ENCODE measurements at places on chromosomes 7 and 10. TPM values are rescaled to one million over a fixed set of nuclear protein-coding genes. Genes with fewer than 3 reads are reported as not detected.

- DNase-seq = peak; percentile 17
- H3K27me3 ChIP-seq = no peaks in the 10 kb centered on the region
- H3K36me3 ChIP-seq = no peaks in the 10 kb centered on the region
- H3K27ac ChIP-seq = no peak overlapping the region
- H3K4me1 ChIP-seq = no peaks in the 10 kb centered on the region
Observed at GRCh38 chr7:158021836-158022235, 565.8 kb downstream of the PTPRN2 start.

NUPR2 gene
- total RNA-seq = not detected

GRCh38 chr7:74499835-74500388 lies 46.2 kb downstream of the GTF2IRD1 start:
- peaks cover 25% of the 10 kb centered on the region for H3K36me3 ChIP-seq
- H3K27ac ChIP-seq = no peak overlapping the region
- H3K27me3 ChIP-seq = no peaks in the 10 kb centered on the region
- no peaks in the 10 kb centered on the region for H3K4me1 ChIP-seq
- no peak overlapping the region for H3K4me3 ChIP-seq

DNA sequence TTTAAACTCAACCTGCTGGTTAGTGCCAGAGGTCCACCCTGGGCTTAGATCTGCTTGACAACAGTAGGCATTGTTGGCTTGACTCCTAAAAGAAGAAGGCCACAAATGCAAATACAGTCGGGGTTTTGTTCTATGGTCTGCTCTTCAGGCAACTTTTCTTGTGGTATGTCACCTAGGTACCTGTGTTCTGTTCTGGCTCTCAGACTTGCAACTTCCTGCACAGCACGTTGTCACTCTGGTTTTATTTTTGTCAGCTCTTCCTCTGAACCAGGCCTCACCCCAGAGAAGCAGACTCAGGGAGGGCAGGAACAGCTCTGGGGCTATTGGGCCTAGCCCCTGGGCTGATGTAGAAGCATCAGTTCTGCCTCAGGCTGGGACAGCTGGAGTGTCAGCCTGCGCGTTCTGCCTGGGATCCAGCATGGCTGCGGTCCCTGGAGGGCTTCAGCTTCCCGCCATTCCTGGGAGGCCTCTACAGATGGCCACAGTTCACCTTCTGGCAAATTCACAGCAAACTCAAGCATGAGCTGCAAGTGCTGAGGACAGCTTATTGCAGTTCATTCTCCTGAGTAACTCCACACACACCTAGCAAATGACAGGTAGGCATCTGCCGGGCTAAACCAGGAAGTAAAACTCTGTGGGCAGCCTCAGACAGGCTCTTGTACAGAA lies 11.0 kb upstream of the PDCD4 start:
- H3K4me3 ChIP-seq = no peak overlapping the region
- H3K27me3 ChIP-seq = no peaks in the 10 kb centered on the region
- no peak overlapping the region for H3K27ac ChIP-seq
- H3K4me1 ChIP-seq = peaks cover 12% of the 10 kb centered on the region

DYNC1I1 gene
- total RNA-seq = 6.5 TPM

GRCh38 chr10:24727786-24728185 lies 4.1 kb upstream of the ARHGAP21 start:
- peak; percentile 78 for DNase-seq
- H3K27ac ChIP-seq = no peak overlapping the region
- H3K4me1 ChIP-seq = peaks cover 11% of the 10 kb centered on the region
- no peaks in the 10 kb centered on the region for H3K36me3 ChIP-seq
- H3K4me3 ChIP-seq = no peak overlapping the region
- H3K27me3 ChIP-seq = no peaks in the 10 kb centered on the region

- no peaks in the 10 kb centered on the region for H3K36me3 ChIP-seq
- no peaks in the 10 kb centered on the region for H3K4me1 ChIP-seq
- H3K27ac ChIP-seq = no peak overlapping the region
Observed at GRCh38 chr7:157462840-157463239, 126.0 kb downstream of the DNAJB6 start.

DNA sequence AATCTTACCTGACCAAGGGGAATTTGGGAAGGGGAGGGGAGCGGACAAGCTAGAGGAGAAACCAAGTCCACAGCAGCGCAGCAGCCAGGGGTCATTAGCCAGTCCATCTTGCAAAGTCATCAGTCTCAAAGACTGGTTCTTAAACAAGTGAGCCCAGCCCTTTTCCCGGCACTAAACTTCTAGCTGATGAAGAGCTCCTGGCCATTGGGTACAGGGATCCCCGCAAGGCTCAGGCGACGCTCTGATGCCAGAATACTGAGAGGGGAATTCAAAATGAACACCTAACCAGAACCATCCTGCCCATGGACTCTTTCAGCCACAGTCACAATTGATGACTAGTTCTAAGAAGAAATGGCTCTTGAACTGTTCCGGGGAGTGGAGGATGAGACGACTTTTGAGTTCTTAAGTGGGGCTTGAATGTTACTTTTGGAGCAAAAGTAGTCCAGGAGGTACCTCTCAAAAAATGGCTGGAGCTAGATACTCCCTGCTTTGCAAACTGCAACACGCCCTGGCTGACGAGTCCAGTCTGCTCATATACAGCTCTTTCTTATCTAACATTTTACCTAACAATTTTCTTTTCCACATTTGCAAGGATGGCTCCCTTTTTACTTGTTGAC lies 2.5 kb upstream of the TWIST1 start:
- no peak overlapping the region for H3K4me3 ChIP-seq
- no peaks in the 10 kb centered on the region for H3K36me3 ChIP-seq
- no peaks in the 10 kb centered on the region for H3K4me1 ChIP-seq
- peaks cover 65% of the 10 kb centered on the region for H3K27me3 ChIP-seq

DNA sequence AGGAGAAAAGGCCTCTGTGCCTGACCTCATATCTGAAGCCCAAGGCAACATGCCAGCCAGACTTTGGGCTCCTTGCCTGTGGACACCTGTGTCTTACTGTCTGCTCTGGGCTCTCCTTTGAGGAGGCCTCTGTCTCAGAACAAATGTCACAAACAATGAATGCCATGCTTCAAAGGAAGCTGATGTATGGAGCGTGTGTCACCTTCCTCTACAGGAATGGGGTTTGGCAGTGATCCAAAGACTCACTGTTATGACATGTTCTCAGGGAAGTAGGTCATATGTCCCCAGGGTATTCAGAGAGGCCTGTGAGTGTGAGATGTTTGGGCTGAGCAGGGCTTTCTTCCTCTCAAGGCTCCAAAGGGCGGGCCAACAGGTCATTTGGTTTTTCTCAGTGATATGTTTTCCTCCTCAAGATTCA lies 38.4 kb downstream of the PTPRE start:
- no peaks in the 10 kb centered on the region for H3K4me1 ChIP-seq
- H3K27ac ChIP-seq = no peak overlapping the region
- DNase-seq = no peak
- no peaks in the 10 kb centered on the region for H3K27me3 ChIP-seq
- H3K4me3 ChIP-seq = no peak overlapping the region

DNA sequence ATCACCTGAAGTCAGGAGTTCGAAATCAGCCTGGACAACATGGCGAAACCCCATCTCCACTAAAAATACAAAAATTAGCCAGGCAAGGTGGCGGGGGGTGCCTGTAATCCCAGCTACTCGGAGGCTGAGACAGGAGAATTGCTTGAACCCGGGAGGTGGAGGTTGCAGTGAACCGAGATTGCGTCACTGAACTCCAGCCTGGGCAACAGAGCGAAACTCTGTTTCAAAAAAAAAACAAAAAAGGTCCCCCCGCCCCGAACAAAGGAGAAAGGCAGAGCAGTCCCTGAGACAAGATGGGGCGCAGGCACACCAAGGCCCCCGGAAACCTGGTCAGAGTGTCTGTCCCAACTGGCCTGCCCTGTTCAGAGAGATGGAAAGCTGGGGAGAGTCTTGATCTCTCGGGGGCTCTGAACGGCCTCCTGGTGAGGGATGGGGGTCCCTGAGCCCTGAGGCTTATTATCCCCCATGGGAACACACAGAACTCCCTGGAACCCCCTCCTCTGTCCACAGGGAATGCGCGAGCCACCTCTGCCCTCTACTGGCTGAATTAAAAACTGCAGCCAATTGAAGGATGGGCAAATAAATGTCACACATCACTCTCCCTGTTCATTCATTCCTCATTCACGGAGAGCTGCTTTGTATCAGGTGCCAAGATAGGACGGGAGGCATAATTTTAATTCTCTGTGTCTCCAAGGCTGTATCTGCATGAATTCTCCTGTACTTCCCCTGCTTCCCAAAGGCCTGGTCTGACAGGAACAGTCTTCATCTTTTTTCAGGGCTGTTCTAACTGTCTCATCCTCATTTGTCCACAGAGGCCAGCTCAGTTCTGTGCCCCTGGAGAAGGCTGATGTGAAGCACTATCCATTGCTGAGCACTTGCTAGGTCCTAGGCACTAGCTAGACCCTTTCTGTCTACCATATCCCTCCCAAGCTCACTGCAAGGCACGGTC lies 28.9 kb downstream of the MAT1A start:
- H3K4me3 ChIP-seq = no peak overlapping the region
- no peaks in the 10 kb centered on the region for H3K27me3 ChIP-seq

- H3K4me1 ChIP-seq = peaks cover 11% of the 10 kb centered on the region
- peak; percentile 30 for DNase-seq
- H3K27ac ChIP-seq = no peak overlapping the region
- no peaks in the 10 kb centered on the region for H3K27me3 ChIP-seq
- no peak overlapping the region for H3K4me3 ChIP-seq
- peaks cover 41% of the 10 kb centered on the region for H3K36me3 ChIP-seq
Observed at GRCh38 chr7:44401692-44402091, 76.3 kb upstream of the CAMK2B start.

- H3K27ac ChIP-seq = no peak overlapping the region
- no peak overlapping the region for H3K4me3 ChIP-seq
- no peaks in the 10 kb centered on the region for H3K36me3 ChIP-seq
- H3K27me3 ChIP-seq = peaks cover 59% of the 10 kb centered on the region
Observed at GRCh38 chr7:129775695-129776361, 164.3 kb downstream of the NRF1 start.

DNA sequence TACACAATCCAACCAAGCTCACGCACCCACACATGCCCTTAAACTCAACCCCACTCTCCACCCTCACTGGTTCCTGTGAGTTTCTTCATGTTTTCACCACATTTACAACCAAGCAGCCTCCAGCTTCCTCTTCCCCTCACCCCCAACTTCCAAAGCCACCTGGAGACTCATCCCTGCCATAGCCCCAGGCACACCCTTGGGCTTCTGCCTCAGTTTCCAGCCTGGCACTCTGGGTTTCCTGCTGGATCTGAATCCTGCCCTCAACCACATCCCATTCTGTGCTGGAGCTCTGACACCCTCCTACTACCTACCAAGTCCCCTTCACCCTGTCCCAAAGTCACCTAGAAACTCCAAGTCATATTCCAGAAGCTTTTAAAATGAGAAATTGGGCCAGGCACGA lies 29.4 kb downstream of the CCDC3 start:
- no peaks in the 10 kb centered on the region for H3K27me3 ChIP-seq
- no peak for DNase-seq
- H3K36me3 ChIP-seq = no peaks in the 10 kb centered on the region
- no peaks in the 10 kb centered on the region for H3K4me1 ChIP-seq
- no peak overlapping the region for H3K4me3 ChIP-seq

GRCh38 chr10:91931526-91932190 lies 8.1 kb downstream of the BTAF1 start:
- H3K4me1 ChIP-seq = no peaks in the 10 kb centered on the region
- H3K4me3 ChIP-seq = no peak overlapping the region
- H3K36me3 ChIP-seq = peaks cover 76% of the 10 kb centered on the region

- H3K27ac ChIP-seq = peak overlapping the region; percentile 42
- no peaks in the 10 kb centered on the region for H3K4me1 ChIP-seq
- DNase-seq = peak; percentile 58
- no peaks in the 10 kb centered on the region for H3K27me3 ChIP-seq
Observed at GRCh38 chr7:90661290-90662151, 65.4 kb downstream of the CDK14 start.

DNA sequence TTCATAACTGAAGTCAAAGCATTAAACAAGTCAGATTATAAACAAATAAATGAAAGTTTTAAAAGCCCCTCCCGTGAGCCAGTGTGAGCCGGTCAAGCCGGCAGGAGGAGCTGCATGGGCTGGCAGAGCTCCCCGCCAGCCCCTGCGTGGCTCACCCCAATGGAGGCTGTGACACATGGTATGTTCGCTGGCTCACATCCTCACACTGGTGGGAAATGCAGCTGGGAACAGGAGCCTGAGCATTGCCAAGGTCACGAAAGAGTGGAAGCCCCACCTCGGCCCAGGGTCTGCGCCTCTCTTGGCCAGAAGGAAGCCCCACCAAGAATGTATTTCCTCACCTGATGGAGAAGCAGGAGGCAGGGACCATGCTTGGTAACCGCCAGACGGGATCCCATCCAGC lies 261.7 kb upstream of the TCERG1L start:
- DNase-seq = no peak
- H3K27ac ChIP-seq = no peak overlapping the region
- H3K27me3 ChIP-seq = no peaks in the 10 kb centered on the region
- no peaks in the 10 kb centered on the region for H3K4me1 ChIP-seq
- H3K4me3 ChIP-seq = no peak overlapping the region
- H3K36me3 ChIP-seq = no peaks in the 10 kb centered on the region

Data from endodermal cell (in vitro differentiated cells).